Sciatic nerve (tissue), 2 donors: ENCODE measurements at places on chromosomes 12 and 14. TPM values are rescaled to one million over a fixed set of nuclear protein-coding genes. Genes with fewer than 3 reads are reported as not detected.

GRCh38 chr12:25712169-25712568 is 159.1 kb upstream of the LMNTD1 start:
- DNase-seq = no peak

- no peak for DNase-seq
Measured at GRCh38 chr12:7369274-7369729, 65.4 kb downstream of the ACSM4 start.

GRCh38 chr12:15800278-15800677 is 11.1 kb upstream of the EPS8 start:
- DNase-seq = no peak

GRCh38 chr12:47741340-47741703 is 16.0 kb upstream of the ENDOU start:
- DNase-seq = peak; percentile 89

DNA sequence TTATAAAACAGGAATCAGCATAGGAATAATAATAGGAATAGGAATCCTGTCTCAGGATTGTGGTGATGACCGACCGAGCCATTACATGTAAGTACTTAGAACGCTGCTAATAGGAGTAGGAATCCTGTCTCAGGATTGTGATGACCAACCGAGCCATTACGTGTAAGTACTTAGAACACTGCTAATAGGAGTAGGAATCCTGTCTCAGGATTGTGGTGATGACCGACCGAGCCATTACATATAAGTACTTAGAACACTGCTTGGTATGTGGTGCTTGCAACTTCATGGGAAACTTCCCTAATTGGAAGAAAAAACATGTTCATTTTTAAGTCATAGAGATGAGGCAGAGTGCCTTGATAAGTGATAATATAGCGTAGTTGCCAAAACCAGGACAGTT is 30.0 kb downstream of the ELK3 start:
- DNase-seq = no peak

DNA sequence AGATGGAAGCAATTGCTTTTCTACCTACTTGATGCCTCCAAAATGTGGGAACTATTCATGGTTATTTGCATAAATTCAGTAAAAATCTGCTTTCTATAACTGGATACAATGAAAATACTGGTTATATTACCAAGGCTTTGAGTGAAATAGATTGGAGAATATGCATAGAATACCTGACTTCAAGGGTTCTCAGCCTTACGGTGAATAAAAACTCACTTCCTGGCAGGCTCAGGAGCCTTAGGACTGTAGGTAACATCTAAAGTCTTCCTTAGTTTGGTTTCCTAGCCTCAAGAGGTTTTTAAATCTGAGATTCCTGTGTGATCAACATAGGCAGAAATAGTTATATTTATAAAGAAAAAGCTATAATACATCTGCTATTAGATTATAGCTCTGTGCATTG is 158.6 kb downstream of the SLC41A2 start:
- no peak for DNase-seq

GRCh38 chr12:58321414-58321813 is 380.0 kb downstream of the ATP23 start:
- no peak for DNase-seq

DNA sequence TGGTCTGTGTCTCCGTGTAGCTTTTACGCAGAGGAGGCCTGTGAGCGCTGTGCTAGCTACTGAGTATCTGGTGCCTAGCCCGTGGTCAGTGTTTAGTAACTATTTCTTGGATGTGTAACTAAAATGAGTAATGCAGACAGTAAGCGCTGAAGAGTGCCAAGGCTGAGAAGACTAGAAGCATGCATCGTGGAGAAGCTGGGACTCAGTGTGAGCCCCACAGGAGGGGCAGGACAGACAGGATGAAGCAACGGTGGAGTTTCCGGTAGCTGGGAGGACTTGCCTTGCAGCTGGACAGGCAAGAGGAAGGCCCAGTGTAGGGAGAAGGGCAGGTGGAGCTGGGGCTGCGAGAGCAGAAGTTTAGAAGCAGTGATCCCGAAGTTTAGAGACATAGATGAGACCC is 233.4 kb upstream of the FKBP4 start:
- no peak for DNase-seq

- no peak for DNase-seq
Measured at GRCh38 chr12:110641521-110641920, 27.6 kb downstream of the TCTN1 start.

GRCh38 chr12:49783917-49784676 is 42.7 kb downstream of the TMBIM6 start:
- no peak for DNase-seq

- no peak for DNase-seq
Measured at GRCh38 chr14:78902010-78902623, 731.9 kb downstream of the NRXN3 start.

DNA sequence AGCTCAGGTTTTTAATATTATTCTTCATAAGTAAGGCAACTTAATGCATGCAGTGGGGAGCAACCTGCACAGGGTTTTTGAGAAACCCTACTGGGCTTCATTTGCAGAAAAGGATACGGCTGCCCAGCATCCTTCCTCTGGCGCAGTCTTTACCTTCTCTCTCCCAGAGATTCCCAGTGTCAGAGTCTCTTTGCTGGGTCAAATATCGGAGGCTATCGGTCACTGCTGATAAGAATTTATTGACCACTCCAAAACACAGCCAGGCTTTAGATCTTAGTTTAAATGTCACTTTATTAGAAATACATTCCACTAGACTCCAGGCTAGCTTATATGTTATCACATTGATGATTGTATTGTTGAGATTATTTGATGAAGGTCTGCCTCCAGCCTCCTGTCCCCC is 147.2 kb upstream of the CPSF6 start:
- no peak for DNase-seq

GRCh38 chr14:100288382-100289185 is 17.7 kb downstream of the SLC25A29 start:
- DNase-seq = no peak

DNA sequence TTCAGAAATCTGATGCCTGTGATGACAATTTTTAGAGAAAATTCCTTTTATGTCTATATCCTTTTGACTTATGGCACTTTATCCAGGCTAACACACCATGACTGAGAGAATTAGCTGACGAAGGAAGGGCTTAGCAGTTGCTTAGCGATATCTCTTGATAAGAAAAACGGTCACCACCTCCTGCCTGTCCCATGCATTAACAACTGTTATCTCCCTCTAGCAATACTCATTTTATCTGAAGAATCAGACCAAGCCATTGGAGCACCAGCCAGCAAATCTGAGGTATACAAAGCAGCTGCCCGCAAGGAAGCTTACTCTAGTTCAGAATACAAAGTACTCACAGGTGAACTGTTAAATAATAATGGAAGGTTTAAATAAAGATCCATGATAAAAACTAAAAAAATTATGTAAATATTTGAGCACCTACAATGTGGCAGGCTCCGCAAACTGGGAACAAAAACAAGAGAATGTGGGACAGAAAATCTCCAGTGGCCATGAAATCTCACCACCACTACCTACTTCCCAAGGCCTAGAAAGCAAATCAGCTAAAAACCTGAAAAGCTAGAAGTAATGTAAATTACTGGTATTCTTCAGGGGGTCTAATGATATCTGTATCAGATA is 24.3 kb downstream of the PPM1H start:
- DNase-seq = no peak

GRCh38 chr14:67602076-67602475 is 2.0 kb upstream of the PIGH start:
- DNase-seq = no peak

DNA sequence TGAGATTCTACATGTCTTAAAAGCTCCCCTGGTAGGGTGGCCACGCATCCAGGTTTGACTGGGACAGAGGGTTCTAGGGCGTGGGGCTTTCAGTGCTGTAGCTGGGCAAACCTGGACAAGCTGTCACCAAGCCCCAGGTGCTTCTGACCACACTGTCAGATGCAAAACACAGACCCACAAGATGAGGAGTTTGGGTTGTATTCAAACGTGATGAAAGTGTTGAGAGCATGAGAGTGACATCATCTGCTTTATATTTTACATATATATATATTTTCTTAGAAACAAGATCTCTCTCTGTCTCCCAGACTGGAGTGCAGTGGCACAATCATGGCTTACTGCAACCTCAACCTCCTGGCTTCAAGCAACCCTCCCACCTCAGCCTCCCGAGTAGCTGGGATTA is 210.1 kb downstream of the DPF3 start:
- no peak for DNase-seq

DNA sequence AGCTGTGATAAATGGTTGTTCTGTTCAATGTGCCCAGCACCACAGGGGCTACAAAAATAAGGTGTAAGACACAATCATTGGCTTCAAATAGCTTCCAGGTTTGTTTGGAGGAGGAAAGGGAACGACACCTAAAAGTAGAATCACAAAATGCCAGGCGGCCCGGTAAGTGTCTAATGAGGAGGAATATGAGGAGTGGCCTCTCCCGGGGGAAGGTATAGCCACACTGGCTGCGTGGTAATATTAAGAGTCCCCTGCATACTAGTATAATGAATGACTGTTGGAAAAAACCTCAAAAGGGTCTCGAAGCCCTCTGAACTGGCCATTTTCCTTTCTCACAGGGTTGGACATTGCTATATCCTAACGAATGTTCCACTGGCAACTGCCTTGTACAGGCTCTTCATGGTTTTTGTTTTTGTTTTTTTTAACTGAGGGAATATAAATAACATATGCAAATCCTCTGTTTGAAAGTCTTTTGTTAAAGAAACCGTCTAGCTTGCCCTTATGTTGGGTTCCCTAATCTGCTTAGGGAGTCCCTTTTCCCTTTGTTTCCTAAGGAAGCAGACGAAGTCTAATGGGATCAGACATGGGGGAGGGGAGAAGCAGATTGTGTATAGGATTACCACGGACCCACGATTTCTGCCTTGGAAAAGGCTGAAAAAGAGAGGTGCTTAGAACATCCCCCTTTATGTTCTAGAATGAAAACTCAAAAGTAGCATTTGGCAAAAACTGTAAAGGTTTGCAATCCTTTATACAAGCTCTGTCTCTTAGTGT is 4.2 kb downstream of the CCDC60 start:
- DNase-seq = no peak

DNA sequence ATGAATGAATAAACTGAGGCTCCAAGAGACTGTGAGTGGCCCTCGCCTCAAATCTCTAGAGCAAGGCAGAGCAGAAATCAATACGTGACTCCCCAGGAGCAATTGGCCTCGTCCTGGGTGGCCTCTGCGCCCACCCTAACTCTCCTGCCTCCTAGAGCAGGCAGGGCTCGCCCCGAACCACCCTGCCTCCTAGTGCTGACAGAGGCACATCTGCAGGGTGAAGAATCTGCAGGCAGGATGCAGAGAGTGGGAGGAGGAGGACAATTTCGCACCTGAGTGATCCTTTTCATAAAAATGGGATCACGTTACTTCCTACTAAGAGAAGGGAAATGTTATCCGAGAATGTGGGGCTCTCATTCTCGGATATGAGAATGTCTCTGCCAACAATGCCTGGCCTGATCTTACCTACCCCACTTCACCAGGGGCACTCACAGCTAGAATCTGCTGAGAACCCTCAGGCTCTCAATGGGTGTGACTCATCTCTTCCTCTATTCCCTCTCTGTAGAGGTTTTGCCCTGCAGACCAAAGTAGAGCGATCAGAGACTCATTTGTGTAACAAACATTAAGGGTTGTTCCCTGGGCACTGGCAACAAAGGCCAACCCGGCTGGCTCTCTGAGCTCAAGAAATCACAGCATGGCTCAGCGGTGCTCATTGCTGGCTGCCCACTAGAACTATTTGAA is 61.7 kb upstream of the BCL2L14 start:
- DNase-seq = no peak

GRCh38 chr12:65925626-65926025 is 101.3 kb downstream of the HMGA2 start:
- no peak for DNase-seq

GRCh38 chr14:34912182-34912581 is 37.0 kb upstream of the BAZ1A start:
- no peak for DNase-seq

DNA sequence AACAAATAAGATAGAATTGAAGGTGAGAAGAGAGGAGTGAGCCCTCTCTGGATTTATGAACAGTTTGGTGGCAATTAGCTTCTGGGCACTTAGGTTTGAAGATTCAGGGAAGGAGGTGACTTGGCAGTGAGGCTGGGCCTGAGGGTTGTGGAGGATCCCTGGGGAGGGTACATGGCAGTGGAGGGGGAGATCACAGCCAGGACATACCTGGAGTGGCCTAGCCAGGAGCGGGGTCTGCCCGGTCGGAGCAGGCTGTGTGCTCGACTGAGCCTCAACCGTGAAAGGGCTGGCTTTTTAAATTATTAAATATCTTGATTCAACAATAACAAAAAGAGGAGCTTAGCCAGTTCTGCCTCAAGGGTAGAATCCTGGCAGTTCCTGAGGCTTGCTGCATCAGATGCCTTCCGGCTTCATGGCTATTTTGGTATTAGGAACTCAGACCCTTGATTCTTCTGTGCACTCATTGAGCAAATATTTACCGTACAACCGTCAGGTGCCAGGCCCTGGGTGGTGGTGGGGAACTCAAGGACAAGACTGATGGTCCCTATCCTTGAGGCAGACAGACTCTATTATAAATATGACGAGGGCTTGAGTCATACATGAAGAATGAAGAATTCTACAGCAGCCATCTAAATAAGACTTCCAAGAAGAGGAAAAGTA is 73.4 kb downstream of the SPTB start:
- DNase-seq = no peak

- no peak for DNase-seq
Measured at GRCh38 chr12:52657250-52657902, 5.4 kb upstream of the KRT2 start.

DNA sequence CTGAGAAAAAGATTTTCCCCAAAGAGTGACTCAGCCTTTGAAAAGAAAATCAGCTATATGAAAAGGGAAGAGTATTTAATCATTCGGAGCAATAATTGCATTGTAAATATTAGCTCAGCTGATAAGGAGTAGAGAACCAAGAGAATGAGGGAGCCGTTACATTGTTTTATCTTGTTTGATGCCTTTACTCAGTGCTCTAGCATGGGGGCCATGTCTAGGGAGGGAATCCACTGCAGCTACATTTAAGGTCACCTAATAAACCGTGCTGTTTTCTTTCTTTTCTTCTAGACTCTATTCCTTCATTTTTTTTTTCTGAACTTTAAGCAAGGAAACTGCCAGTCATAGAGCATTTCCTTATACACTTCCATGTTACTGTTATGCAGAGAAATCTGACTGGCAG is 447.0 kb downstream of the DIO2 start:
- DNase-seq = no peak

Gene TMEM117
- 24.8 TPM for total RNA-seq

Gene MANSC1
- 19.8 TPM for total RNA-seq
